ENCODE measurements at places on chromosomes 3 and 15.

- DNase-seq = no peak
Measured at GRCh38 chr3:119748991-119749390, 32.9 kb upstream of the NR1I2 start.

DNA sequence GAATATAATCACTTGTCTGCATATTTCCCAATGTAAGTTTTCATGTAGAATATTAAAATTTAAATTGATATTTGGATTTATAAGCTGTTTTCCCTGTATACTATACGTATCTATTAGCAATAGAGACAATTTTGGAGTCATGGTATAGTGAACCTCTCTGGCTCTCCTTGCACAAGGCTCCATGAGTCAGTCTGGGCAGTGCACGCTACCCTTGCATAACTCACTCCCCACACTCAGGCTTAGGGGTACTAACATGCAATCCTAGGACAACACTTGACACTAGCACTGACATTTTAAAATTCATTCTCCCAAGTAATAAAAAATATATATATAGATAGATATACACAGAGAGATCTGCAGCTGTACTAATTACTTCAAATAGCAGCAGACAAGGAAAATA is 39.2 kb downstream of the SLC24A1 start:
- no peak for DNase-seq

DNA sequence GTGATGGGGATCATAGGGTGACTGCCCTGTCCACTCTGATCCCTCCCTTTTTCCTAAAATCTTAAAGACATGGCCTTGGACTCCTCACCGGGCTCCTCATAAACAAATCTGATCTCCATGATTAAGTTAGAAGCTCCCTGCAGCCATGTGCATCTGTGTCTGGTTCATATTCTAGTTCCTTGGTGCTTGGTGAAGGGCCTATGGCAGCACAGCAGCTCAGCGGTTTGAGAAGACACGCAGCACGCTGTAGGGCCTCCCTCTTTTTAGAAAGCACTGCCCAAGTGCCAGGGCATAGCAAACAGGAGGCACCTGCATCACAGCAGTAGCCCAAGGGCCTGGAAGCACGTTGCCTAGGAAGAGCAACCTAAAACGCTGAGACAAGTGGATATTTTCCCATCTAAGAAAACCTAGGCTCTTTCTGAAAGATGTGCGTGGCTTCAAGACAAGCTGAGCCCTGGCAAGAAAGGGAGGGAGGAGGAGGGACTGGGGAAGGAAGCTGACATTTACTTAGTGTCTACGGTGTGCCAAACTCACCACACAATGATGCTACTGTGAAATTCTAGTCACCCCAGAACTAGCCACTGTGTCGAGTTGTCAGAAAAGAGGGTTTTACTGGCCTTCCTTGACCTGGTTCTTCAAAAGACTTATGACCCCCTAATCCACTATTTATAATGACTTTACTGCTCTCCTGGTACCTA is 14.9 kb upstream of the ULK3 start:
- no peak for DNase-seq

- DNase-seq = no peak
Measured at GRCh38 chr3:23961066-23961465, 16.0 kb downstream of the NR1D2 start.

DNA sequence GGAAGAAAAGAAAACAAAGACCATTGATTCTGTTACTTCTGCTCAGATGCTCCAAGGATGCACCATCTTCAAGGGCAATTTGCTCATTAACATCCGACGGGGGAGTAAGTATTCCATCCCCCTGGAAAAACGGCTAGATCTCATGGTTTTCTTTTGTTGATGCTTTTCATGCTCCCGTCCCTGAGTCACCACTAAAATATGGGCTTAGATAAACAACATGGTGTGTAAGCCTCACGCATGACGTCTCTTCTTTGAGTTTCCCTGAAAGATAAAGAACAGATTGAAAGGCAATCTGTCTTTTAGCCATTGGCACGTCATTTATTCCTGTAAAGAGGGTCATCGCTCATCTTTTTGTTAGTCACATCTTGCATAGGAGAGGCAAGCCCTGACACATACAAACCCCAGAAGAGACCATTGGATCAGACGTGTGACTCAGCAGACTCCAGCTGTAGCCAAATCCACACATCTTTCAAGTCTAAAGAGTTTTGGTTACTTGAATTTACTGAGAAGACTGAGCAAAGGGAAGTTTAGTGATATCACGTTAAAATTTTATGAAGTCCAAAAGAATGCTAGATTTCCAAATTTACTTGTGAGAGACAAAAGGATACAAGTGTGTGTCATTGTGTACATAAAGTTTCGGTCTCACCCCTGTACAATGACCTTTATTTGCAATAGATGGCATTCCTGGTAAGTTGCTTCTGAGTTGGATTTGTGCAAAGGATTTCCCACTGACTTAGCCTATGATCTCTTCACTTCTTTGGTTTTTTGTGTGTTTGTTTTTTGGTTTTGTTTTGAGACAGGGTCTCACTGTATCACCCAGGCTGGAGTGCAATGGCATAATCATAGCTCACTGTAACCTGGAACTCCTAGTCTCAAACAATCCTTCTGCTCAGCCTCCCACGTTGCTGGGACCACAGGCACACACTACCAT is 110.5 kb downstream of the PGPEP1L start:
- DNase-seq = no peak

- DNase-seq = no peak
Measured at GRCh38 chr3:154818676-154819255, 261.4 kb upstream of the MME start.

DNA sequence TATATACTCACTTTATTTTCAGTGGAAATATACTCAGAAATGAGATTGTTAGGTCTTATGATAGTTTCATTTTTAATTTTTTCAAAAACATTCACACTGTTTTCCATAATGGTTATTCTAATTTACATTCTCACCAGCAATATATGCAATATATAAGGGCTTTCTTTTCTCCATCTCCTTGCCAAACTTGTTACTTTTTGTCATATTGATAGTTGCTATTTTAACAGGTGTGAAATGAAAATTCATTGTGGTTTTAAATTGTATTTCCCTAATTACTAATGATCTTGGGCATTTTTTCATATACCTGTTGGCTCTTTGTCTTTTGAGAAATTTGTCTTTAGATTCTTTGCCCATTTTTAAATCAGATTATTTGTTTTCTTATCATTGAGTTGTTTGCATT is 325.2 kb downstream of the DIPK2A start:
- no peak for DNase-seq

DNA sequence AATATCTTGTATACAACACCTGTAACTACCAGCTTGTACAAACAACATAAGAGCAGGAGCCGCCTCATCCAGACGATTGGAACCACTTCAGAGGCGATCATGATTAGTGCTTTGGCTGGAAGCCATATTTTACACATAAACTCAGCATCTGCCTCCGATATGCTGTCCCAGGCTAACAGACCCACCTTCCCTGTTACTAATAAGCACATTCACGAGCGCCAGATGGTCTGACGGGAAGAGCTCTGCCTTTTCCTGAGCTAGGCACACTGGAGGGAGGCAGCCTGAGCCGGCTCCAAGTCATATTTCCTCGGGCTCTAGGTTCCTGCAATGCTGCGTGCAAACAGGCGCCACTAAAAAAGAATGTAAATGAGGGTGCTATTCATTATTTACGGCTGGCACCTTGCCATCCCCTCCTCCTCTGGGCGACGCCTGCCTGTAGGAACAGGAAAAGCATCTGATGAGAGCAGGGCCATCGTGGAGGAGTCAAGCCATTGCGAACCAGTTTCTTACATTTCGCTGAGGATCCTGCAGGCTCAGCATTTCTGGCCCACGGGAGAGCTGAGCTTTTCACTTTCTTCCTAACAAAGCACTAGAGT is 98.2 kb downstream of the ANXA2 start:
- no peak for DNase-seq

- DNase-seq = no peak
Measured at GRCh38 chr3:10466186-10466585, 39.2 kb downstream of the ATP2B2 start.

DNA sequence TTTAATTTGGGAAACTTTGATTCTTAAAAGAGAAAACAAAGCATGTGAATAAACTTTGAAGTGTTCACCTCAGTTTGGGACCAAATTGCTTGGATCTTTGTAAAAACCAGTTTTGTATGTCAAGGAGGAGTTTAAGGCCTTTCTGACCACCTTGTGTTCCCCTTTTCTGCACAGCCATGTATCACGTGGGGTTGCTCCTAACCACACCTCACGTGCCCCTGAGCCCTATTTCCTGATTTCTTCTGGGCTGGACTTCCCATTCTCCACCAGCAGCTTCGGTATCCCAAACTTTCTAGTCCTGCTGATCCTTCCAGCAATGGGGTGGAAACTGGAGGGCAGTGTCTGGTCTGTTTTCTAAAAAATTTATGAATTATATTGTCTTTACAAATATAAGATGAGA is 76.4 kb upstream of the STT3B start:
- no peak for DNase-seq

DNA sequence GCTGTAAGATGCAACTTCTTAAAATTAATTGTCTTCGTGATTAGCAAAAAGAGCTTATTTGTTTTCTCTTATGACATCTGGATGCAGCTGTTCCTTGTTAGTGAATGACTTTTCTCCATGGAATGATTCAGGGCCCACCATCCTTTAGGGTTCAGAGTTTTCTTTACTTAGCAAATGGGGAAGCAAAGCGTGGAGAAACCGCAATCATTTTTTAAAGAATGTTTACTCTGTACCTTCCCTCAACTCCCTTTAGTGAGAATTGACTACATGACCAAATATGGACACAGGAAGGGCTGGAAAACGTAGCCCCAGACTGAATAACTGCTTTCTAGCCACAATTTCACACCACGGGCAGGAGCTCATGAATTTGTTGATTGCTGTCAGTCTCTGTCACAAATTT is 130.1 kb downstream of the EDEM1 start:
- DNase-seq = no peak
